Epithelial cell of umbilical artery (primary cell): ENCODE measurements at places on chromosomes 2 and 18. TPM values are rescaled to one million over a fixed set of nuclear protein-coding genes. Genes with fewer than 3 reads are reported as not detected.

TTC31 gene
- 7.1 and 16.3 TPM in 2 replicates for total RNA-seq

TUBA3D gene
- total RNA-seq = not detected in 2 replicates

HRH4 gene
- total RNA-seq = not detected in 2 replicates

TRAF3IP1 gene
- 6.8 and 8.8 TPM in 2 replicates for total RNA-seq

TCF7L1 gene
- total RNA-seq = 2.3 and 2.4 TPM in 2 replicates

ZNF385B gene
- total RNA-seq = not detected in 2 replicates

CPO gene
- total RNA-seq = 0.32 TPM in 1 of 2 replicates, not detected in the other

C1D gene
- total RNA-seq = 36.5 and 37.7 TPM in 2 replicates
